ENCODE measurements at places on chromosomes 2 and 18. TPM values are rescaled to one million over a fixed set of nuclear protein-coding genes. Genes with fewer than 3 reads are reported as not detected.
A peak's percentile ranks its signal among the peaks of the same experiment; 100 is the strongest.

GRCh38 chr18:5662586-5663090 is 118.8 kb upstream of the EPB41L3 start:
- DNase-seq: no peak

DNA sequence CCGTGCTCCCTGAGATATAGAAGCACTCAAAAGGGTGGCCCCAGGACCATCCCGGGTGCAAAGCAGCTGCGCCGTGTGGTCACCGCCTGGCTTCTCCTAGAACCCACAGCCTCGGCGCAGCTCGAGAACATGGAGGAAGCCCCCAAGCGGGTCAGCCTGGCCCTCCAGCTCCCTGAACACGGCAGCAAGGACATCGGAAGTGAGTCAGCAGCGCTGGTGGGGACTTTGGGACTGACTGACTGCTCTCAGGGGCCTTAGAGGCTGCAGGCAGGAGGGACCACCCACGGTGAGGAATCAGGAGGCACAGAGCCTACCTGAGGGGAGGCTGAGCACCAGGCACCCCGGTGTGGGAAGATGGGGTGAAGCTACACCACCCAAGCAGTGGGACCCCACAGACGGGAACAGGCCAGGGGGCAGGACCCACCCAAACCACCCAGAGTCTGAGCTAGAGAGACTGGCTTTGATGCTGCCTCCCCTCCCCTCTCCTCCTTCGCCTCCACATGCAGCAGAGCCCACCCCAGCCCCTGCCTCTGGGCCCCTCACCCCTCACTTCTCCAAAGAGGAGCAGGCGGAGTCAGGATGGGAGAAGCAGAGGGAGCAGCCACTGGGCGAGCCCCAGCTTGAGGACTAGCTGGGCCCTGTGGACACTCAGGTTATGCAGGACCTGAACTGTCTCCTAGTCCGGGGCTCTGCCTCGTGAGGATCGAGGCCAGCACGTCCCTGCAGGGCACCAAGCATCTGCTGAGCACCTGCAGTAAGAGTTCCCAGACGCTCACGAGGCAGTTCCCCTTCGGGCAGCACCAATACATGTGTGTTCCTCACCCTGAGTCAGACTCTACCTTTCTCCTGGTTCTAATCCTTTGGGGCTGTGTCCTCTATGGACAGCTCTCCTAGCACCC is 28.7 kb downstream of the MTERF4 start:
- DNase-seq: no peak

- DNase-seq: no peak
Observed at GRCh38 chr2:239550357-239550756, 149.5 kb upstream of the HDAC4 start.

GRCh38 chr2:237625216-237625705 is 2.1 kb upstream of the LRRFIP1 start:
- no peak for DNase-seq

DNA sequence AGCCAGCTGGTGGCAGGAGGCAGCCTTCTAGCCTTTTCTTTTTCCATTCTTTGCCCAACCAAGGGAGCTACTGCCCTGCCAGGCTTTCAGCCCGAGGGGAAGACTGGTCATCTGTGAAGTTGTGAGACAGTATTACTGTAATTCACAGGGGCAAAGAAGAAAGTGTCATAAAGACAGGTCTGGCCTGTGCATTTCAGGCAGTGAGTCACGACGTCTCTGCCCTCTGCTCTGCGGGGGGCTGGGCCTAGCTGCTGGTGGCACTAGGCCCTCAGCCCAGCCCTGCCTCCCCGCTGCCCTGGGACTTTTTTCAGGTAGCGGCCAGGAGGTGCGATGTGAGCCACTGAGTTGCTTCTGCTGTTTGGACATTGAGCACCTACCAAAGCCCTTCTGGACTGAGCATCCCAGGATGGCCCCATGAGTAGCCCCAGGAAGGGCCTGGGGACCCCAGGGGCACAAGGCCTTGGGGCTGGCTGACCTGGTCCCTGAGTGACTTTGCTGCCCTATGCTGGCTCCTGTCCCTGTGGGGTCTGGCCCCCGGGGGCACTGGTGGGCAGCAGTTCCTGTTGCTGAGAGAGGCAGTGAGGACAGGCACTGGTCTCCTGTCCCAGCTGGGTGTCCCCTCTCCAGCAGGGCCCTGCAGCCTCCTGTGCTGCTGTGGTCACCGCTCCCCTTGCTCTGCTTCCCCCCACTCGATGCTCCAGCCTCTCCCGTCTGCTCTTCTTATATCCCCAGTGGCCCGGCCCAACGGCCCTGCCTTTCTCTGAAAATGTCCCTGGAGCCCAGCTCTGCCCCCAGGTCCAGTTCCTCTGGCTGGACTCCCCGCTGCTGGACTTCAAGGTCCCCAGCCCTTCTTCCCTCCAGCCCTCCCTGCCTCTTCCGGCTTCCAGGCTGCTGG is 7.0 kb downstream of the INHBB start:
- no peak for DNase-seq

GRCh38 chr2:112577756-112578155 is 6.7 kb upstream of the CHCHD5 start:
- no peak for DNase-seq

GRCh38 chr2:202376460-202377206 is 506 bp downstream of the BMPR2 start:
- peak; percentile 86 for DNase-seq

DNA sequence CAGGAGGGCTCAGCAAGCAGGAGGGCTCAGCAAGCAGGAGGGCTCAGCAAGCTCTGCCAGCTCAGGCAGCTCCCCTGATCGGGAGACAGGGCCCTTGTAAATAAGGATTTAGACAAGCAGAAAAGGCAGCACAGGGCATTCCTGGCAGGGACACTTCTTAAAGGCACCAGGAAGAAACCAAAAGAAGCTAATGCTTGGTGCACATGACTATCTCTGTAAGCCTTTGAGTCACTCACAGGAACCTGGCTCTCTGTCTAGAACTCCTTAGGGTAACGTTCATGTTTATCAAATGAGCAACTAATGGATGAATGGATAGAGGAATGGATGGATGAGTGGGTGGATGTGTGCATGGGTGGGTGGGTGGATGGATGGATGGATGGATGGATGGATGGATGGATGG is 28.4 kb downstream of the TMEM37 start:
- no peak for DNase-seq

DNA sequence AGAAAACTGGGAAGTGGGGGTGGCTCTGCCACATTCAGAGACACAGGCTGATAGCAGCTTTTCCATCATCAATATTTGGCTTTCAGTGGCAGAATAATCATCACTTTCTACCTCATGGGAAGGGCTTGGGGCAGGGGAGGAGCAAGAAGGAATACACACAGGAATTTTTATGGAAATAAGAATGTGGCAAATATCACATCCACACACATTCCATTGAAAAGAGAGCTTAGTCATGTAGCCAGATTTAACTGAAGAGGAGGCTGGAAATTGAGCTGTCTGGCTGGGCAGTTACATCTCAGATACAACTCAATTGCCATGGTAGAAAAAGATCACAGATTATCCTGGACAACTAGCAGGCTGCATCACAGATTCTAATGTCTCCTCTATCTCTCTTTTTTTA is 1474.0 kb upstream of the ACVR2A start:
- no peak for DNase-seq

GRCh38 chr2:40511661-40512213 is 59.8 kb upstream of the SLC8A1 start:
- DNase-seq: peak; percentile 78

DNA sequence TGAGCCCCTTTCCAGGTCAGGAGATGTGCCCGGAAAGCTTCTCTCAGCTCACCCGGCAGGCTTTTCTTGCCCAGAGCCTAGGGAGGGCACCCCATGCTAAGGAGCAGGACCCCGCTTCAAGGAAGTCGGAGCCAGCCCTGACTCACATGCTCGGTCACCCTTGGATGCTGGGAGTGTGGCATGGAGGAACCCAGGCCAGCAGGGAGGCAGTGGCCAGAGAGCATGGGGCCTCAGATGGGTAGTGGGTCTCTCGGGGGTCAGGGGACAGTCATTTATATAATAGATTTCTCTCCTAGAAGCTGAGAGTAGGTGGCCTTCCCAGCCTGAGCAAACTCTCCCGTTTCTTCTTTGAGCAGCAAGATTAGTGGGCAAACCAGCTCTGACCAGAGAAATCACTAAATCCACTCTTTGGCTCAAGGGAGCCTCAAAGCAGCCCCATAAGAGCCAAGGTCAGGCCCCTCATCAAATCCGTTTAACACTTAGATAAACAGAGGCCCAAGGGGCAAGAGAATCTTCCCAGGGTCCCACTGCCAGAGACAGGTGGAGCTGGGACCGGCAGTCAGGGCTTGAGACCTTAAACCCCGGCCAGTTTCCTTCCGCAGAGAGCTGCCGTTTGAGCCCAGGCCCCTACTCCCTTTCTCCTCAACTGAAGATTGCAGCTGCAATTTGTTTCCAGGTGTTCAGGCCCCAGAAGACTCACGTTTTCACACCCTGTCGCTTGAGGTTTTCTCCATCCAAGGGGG is 113.1 kb downstream of the CYP26B1 start:
- no peak for DNase-seq

ITGA4 gene
- polyA plus RNA-seq: 25.3 TPM

PROM2 gene
- polyA plus RNA-seq: 15.9 TPM

PSTPIP2 gene
- 7.9 TPM for polyA plus RNA-seq

TTN gene
- polyA plus RNA-seq: 1.8 TPM

NT5DC4 gene
- 0.15 TPM for polyA plus RNA-seq

SCYGR5 gene
- not detected for polyA plus RNA-seq

PRKAG3 gene
- not detected for polyA plus RNA-seq
